ENCODE measurements at places on chromosomes 3 and 15. TPM values are rescaled to one million over a fixed set of nuclear protein-coding genes. Genes with fewer than 3 reads are reported as not detected.

PDZRN3 gene
- total RNA-seq = 18.0 TPM

DNA sequence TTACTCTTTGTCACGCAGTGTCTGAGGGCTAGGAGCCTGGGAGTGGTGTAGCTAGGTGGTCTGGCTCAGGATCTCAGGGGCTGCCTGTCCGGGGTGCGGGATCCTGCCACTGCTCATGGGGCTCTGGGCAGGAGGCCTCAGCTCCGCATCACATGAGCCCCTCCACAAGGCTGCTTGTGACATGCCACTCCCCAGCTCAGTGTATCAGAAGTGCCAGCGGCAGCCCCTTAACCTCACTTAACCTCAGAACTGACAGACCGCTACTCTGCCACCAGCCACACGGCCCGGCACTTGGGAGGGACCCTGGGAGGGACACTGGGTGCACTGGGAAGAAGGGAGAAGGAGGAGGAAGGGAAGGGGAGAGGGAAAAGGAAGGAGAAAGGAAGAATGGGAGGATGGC is 87.9 kb downstream of the FBLN2 start:
- no peak overlapping the region for H3K4me3 ChIP-seq
- H3K36me3 ChIP-seq = no peaks in the 10 kb centered on the region
- no peak overlapping the region for H3K27ac ChIP-seq
- H3K27me3 ChIP-seq = no peaks in the 10 kb centered on the region
- DNase-seq = no peak

GRCh38 chr3:158679547-158680000 is 7.1 kb upstream of the LXN start:
- H3K27ac ChIP-seq = peak overlapping the region; percentile 36
- H3K4me3 ChIP-seq = no peak overlapping the region
- peak; percentile 8 for DNase-seq
- peaks cover 32% of the 10 kb centered on the region for H3K4me1 ChIP-seq
- H3K36me3 ChIP-seq = peaks cover 20% of the 10 kb centered on the region

- peaks cover 3% of the 10 kb centered on the region for H3K27me3 ChIP-seq
- no peak for DNase-seq
- H3K36me3 ChIP-seq = peaks cover 32% of the 10 kb centered on the region
- H3K4me1 ChIP-seq = peaks cover 26% of the 10 kb centered on the region
- H3K4me3 ChIP-seq = no peak overlapping the region
These were observed 55.8 kb downstream of the ABTB1 start for GRCh38 chr3:127728417-127729015.

DNA sequence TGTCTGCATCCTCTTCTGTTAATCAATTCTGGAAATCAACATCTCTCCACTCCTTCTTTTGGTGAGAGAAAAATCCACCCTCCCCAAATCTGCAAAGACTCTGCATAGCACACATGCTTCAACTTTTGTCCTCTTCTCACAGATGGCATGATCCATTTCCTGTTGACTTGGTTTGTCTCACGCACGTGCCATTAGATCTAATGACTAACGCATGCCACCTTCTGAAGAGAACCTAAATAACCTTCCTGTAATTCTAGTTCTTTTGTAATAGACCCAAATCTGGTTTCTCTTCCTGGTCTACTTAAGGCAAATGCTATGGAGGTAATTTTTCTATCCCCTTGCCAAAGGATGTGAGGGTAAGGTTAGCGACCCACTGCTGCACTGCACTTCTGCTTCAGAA is 51.0 kb upstream of the ATOSA start:
- peak overlapping the region; percentile 75 for H3K27ac ChIP-seq
- H3K36me3 ChIP-seq = peaks cover 4% of the 10 kb centered on the region
- H3K4me1 ChIP-seq = peaks cover 67% of the 10 kb centered on the region

DNA sequence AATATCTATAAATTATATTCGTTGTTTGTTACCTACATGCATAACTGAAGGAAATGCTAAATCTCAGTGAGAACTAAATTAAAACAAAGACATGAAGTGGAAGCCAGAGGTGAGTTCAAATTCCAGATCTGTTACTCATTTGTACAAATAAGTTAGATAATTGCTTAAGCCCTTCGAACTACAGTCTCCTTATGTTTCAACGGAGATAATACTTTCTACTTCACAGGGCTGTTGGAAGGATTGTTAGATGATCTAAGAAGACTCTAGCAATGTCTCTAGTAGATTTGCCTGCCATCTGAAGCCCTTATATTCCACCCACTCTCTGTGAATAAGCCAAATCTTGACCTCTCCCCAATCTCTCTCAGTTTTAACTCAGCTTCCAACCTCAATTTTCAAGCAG is 125.8 kb downstream of the P2RY1 start:
- H3K4me3 ChIP-seq = no peak overlapping the region
- no peak overlapping the region for H3K27ac ChIP-seq
- no peaks in the 10 kb centered on the region for H3K27me3 ChIP-seq
- no peak for DNase-seq
- no peaks in the 10 kb centered on the region for H3K36me3 ChIP-seq

Data from HFFc6 (cell line).